Stimulated activated naive CD8-positive, alpha-beta T cell treated with anti-CD3 and anti-CD28 coated beads, Interleukin-15, Interleukin-2, amounts not matched to agents 100 U/mL and 50 U/mL, for 24 hours (primary cell): ENCODE measurements at places on chromosomes 7 and 10.

GRCh38 chr10:61390851-61391250 lies 62.3 kb downstream of the TMEM26 start:
- no peak for DNase-seq

- no peak for DNase-seq
These were observed 1.6 kb downstream of the DLX6 start for GRCh38 chr7:97006816-97007582.

GRCh38 chr7:36017111-36017510 lies 135.9 kb upstream of the EEPD1 start:
- no peak for DNase-seq

DNA sequence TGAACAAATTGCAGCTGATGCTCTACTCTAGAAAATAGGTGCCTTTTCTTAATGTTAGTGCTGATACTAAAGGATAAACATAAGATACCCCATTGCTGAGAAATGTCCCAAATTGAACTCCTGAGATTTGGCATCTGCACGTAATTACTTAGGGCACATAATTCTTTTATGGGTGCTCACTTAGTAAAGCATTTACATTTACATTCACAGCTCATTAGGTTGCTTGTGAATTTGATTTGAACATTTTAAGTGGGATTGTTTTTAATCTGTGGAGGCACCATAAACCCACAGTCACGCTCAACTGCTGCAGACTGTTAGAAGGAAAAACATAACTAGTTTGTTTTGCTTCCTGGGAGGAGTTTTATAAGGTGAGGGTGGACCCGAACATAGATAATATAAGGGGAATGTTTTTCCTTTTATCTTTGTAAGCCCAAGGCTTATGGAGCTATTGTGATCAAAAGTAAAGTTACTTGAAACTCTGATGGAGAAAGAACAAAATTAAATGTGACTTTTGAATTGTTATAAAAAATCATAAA lies 560.8 kb downstream of the REEP3 start:
- DNase-seq = no peak

- no peak for DNase-seq
These were observed 350.1 kb downstream of the KIF20B start for GRCh38 chr10:90051474-90051873.

GRCh38 chr7:34362621-34363020 lies 295.4 kb upstream of the NPSR1 start:
- DNase-seq = no peak

DNA sequence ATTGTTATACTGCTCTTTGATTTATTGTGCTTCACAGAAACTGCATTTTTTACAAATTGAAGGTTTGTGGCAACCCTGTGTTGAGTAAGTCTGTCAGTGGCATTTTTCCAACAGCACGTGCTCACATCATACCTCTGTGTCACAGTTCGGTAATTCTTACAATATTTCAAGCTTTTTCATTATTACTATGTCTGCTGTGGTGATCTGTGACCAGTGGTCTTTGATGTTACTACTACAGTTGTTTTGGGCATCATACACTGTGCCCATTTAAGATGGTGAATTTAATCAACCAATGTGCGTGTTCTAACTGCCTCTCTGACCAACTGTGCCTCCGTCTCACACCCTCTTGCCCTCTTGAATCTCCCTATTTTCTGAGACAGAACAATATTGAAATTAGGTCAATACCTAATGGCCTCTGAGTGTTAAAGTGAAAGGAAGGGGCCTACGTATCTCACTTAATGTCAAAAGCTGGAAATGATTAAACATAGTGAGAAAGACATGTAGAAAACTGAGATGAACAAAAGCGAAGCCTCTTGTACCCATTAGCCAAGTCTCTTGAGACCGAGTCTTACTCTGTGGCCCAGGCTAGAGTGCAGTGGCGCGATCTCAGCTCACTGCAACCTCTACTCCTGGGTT lies 20.2 kb upstream of the ASL start:
- DNase-seq = no peak

GRCh38 chr10:17905491-17905890 lies 46.2 kb upstream of the SLC39A12 start:
- DNase-seq = no peak

- no peak for DNase-seq
These were observed 11.6 kb upstream of the ATP6V0E2 start for GRCh38 chr7:149862156-149862555.

GRCh38 chr7:92809397-92809759 lies 27.0 kb downstream of the CDK6 start:
- no peak for DNase-seq

DNA sequence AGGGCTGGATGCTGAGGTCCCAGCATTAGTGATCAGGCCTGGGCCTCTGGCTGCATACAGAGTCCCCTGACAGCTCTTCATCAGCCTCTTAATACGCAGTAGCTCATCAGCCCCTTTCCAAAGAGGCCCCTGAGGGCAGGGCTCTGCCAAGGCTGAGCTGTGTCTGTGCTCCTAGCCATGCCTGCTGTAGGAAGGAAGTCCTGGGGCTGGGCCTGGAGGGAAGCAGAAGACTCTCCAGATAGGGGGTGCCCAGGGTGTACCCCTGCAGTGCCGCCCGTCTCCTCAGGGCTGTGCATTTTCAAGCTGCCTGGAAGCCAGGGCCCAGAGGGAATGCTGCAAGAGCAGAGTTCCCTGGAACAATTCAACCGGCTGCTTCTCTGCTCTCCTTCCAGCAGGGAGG lies 7.3 kb upstream of the RET start:
- no peak for DNase-seq

GRCh38 chr7:34177476-34177875 lies 272.1 kb downstream of the BMPER start:
- DNase-seq = no peak

DNA sequence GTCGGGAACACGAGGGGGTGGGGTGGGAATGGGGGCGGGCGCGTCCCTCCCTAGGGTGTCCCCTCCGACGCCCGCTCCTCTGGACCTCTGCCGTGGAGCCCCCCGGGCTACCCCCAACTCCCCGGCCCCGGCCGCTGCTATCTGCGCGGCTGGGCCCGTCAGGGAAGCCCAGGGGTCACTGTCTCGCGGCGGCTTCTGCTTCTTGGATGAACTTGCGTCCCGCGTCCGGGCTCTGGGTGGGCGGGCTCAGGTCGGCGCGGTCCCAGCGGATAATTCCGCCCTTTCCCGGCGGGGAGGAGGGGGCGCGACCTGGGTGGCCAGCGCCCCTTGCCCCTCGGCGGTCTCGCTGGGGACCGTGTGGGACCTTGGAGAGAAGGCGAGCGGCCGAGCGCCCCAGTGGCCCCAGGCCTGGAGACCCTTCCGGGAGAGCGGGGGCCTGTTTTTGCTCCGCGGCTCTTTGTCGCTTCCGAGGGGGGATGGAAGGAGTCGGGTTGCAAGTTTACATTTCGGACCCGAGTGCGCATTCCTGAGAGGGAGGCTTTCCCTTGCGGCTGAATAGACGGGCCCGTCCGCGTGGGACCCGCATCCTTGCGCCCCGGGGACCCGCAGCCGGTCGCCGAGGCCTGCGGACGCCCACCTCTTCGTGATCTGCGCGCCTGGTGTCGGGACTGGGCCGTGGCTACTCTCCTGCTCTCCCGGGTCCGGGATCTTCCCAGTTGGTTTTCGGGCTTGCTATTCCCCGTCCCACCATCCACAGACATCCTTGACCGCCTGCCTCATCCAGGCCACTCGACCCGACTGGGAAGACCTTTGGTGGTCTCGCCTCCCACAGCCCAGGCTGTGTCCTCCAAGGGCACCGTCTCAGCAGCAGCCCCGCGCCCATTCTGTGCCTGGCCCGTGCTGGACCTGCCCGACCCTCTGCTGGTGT lies 812 bp downstream of the DOCK1 start:
- DNase-seq = no peak

DNA sequence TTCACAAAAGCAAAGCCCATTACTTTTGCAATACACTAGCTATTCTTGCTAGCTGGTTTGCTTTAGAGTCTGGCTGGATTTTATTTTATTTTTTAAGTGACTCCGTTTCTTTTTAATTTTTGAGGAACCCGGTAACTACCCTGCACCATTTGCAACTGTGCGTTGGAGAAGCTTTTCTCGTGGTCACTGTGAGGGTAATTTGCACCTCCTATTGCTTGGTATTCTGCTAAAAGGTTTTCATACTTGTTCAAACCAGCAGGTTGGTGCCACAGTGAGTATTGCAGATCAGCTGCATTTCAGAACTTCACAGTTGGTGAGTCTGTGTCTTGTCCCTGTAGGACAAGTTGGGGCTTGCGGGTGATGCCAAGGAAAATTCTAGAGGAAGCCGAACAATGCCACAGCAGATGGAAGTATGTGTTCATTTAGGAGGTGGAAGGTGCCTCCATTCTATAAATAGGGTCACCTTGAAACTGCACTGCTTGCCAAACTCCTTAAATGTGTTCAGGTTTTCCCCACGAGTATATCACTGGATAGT lies 3.9 kb upstream of the NMT2 start:
- no peak for DNase-seq

DNA sequence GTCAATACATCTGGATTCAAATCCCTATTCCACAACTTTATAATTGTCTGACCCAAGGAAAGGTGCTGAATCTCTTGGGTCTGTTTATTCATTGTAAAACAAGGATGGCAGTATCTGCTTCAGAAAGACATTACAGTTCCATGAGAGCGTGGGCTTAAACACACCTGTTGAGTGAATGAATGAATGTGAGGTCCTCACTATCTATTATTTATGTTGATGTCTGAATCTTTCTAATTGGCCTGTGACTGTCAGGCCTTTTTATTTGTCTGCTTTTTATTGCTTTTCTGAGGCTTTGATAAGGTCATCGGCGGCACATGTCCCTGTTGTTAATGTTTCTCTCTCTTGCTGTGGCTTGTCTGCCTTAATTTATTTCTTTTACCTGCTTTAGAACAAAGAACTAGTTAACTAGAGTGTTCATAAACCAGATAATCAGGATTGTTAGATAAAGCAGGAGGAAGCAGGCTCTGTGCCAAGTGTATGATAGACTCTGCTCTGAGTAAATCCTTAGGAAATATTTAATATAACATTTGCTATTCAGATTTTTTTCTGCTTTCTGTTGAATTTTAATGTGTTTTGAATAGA lies 42.3 kb upstream of the CYCS start:
- DNase-seq = no peak

GRCh38 chr7:110962374-110962773 lies 128.6 kb upstream of the LRRN3 start:
- DNase-seq = no peak

- no peak for DNase-seq
These were observed 18.6 kb downstream of the NRP1 start for GRCh38 chr10:33315891-33316290.

DNA sequence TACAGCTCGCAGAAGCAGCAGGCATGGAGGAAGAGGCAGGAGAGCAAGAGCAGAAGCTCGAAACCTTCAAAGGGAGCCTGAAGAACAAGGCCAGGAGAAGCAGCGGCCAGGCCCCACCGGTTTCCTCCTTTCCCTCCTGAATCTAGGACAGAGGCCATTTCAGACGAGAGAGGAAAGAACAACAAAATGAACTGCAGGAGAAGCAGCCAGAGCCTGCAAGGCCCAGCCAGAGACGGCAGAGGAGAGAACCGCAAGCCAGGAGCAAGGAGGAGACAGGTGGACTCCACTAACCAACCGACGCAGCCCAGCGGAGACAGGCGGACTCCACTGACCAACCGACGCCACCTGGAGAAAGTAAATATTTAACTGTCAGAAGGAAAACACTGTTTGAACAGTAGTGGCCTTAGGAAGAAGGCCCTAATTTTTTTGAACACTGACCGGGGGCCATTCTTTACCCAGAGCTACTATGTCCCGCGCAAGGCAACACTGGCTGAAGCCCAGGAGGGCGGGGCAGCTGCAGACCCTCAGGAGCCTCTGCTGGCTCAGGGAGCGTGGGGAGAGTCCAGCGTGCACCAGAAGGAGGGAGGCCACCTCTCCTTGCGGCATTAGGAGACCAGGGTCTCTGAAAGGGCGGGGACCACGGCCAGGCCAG lies 559.2 kb downstream of the PTPRN2 start:
- no peak for DNase-seq

GRCh38 chr10:119896937-119897770 lies 4.6 kb downstream of the SEC23IP start:
- no peak for DNase-seq

GRCh38 chr10:3469639-3470020 lies 297.0 kb upstream of the PITRM1 start:
- no peak for DNase-seq

DNA sequence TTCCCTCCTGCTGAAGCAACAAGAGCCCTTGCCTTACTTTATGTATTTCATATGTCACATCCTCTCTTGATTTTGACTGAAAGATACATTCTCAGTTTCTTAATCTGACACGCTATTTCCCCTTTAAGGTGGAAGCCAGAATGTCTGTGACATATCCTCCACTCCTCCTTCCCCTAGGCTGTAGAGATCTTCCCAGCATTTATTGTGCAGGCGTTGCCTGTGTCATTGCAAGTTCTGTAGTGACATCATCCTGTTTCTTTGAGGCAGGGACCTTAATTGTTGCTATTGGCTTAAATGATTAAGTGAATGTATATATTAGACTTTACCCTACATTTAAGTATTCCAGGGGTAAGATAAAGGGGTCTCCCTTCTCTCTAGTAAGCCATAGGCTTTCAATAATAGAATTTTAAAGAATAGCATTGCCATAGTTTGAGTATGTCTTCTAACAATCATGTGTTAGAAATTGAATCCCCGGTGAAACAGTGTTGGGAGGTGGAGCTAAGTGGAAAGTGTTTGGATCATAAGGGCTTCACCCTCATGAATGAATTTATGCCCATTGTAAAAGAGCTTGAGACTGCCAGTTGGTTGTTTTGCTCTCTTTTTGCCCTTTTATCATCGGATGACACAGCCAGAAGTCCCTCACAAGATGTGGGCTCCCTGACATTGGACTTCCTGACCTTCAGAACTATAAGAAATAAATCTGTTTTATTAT lies 189.5 kb upstream of the CDC14C start:
- DNase-seq = no peak

DNA sequence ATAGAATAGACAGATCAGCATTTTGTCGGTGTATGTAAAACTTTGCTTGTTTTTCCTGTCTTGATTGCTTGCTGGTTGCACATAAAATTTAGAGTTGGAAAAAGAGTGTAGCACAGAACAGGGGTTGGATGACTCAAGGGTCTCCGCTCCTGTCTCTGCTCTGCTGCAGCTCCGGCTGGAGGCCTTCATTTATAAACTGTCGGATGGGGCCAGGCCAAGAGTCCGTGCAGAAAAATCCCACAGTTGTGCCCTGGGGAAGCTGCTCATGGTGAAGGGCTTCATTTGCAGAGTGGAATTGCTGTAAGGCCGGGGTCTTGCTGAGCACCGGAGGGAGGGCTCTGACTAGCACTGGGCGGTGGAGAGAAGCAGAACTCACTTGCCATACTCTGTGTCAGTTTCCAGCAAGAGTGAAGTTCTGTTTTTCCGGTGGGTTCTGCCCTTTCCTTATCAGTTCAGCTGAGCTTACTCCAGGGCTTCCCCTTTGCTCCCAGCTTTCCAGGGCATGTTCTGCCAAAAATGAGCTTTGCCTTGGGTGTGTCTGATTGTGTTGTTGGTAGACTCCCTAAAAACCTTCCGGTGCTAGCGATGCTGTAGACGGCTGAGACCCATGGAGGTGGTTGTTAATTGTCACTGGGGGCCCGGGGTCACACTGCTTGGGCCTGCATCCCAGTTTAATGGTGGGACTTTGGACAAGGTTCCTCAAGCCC lies 67.2 kb downstream of the CAMK1D start:
- no peak for DNase-seq

- DNase-seq = no peak
These were observed 70.8 kb downstream of the GRID1 start for GRCh38 chr10:86295791-86296190.

- DNase-seq = no peak
These were observed 151.1 kb downstream of the ACTR3B start for GRCh38 chr7:152910545-152911225.
